Stimulated activated CD8-positive, alpha-beta memory T cell treated with anti-CD3 and anti-CD28 coated beads, Interleukin-12 subunit alpha, Interleukin-12 subunit beta, amount 100 ng/mL, for 1 hour (primary cell): ENCODE measurements at places on chromosomes 12 and 14.
A peak's percentile ranks its signal among the peaks of the same experiment; 100 is the strongest.

GRCh38 chr12:108838194-108839017, 19.0 kb downstream of the SSH1 start:
- DNase-seq = peak; percentile 44

- no peak for DNase-seq
These were observed 25.2 kb downstream of the RASSF3 start for GRCh38 chr12:64635356-64635998.

GRCh38 chr14:46885566-46885965, 234.0 kb upstream of the RPL10L start:
- no peak for DNase-seq

DNA sequence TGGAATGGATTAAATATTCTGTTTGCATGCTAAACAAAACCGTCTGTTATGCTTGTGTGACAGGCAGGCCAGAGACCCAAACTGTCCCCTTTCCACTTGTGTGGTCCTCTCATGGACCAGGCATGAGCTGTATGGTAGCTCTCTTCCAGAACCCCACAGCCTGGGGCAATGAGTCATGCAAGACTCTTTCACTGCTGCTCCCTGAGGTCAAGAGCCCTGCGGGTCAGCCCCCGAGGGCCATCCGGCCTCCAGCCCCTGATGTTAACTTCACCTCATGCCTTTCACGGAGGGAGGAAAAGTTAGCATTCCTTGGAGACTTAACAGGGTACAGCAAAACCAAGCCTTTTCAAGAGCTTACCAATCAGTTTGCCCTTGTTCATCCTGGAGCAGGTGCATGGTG, 239.1 kb upstream of the DIO3 start:
- DNase-seq = no peak

- no peak for DNase-seq
These were observed 98.8 kb downstream of the AKAP6 start for GRCh38 chr14:32427726-32428528.

GRCh38 chr14:21704338-21704737, 30.7 kb upstream of the OR4E1 start:
- DNase-seq = no peak

GRCh38 chr14:33404054-33404453, 465.4 kb downstream of the NPAS3 start:
- DNase-seq = no peak

GRCh38 chr14:100429537-100429936, 106.4 kb downstream of the SLC25A47 start:
- no peak for DNase-seq

GRCh38 chr12:99767809-99768208, 120.3 kb downstream of the GARIN6 start:
- DNase-seq = no peak

DNA sequence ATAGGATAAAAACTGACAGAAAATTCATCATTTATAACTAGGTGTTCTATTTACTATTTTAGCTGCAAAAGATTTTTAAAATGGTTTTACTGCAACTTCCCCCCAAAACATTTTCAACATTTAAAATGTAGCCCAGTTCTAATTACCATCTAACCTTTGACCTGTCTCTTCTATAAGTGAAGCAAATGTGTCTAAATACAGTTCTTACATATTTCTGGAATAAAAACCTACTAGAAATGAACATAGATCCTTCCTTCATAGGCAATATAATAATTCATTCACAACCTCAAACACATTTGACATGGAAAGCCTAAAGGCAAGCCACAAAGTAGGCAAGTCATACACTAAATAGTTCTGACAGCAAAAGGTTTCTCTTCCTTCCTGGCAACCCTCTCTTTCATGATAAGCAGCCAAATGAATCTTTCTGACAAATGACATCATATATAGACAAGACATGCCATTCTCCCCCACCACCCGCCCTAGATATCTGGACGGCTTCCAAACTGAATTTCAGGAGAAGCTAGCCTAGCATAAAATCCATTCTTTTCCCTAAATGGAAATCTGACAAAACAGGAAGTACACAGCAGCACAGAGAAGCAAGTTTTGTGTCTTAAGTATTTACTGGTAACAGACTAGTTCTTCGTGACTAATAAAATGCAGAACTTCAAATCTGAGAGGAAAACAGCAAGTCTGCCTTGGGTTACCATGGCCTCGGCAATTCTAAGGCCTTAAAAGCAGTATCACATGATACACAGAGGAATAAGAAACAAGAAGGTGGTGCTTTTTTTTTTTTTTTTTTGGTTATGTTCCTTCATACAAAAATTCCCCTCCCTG, 17.2 kb upstream of the ARID4A start:
- DNase-seq = no peak

- DNase-seq = peak; percentile 37
These were observed 25.9 kb upstream of the LGALS3 start for GRCh38 chr14:55103005-55103640.

GRCh38 chr12:78305808-78306207, 475.1 kb downstream of the NAV3 start:
- no peak for DNase-seq

DNA sequence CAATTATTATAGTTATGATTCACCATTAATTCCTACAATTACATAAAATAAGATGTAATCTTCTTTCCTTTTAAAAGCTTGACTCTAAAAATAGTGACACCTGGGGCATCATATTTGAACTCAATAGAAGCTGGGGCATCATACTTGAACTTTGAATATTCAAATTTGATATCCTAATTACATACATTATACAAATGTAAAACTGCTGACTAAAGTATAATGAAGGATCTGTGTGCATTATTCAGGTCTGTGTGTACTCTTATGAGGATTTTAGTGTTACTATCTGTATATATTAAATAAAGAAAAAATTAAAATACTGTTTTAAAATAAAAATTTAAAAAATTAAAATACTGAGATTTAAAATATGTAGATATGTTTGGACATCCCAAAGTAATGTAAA, 696.9 kb upstream of the FBXO33 start:
- DNase-seq = no peak

- DNase-seq = peak; percentile 46
These were observed 14.2 kb downstream of the VRTN start for GRCh38 chr14:74362361-74362915.

DNA sequence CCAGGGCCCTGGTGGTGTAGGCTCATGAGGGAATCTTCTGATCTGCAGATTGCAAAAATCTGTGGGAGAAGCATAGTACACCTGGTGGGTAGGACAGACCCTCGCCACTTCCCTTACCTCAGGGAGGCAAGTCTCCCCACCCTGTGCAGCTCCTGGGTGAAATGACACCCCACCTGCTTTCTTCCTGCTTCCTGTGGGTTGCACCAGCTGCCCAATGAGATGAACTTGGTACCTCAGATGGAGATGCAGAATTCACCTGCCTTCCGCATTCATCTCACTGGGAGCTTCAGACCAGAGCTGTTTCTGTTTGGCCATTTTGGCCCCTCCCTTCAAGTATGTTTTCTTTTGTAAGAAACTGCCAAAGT, 4.7 kb downstream of the CLEC2D start:
- no peak for DNase-seq

GRCh38 chr14:88983755-88984154, 159.3 kb downstream of the TTC8 start:
- DNase-seq = no peak

GRCh38 chr12:76471579-76471978, 88.0 kb downstream of the OSBPL8 start:
- no peak for DNase-seq

DNA sequence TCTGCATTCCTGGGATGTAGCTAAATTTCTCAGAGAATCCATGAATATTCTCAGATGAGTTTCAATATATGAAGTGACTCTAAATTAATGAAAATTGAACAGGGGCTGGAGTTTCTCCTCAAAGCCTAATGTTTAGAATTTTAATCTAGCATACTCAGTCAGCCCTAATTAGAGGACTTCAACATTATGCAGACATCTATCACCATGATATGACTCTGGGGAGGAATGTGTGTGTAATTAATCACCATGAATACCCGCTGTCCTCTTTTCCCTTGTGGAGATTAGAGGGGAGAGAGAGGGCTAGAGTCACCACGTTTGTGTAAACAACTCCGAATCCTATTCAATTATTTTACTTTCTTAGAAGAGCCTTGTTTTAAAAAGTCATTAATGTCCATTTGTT, 698.6 kb upstream of the MDGA2 start:
- no peak for DNase-seq

- no peak for DNase-seq
These were observed 181.1 kb downstream of the PTPN11 start for GRCh38 chr12:112599871-112600270.

- DNase-seq = no peak
These were observed 425.2 kb downstream of the GALC start for GRCh38 chr14:87567618-87568295.

DNA sequence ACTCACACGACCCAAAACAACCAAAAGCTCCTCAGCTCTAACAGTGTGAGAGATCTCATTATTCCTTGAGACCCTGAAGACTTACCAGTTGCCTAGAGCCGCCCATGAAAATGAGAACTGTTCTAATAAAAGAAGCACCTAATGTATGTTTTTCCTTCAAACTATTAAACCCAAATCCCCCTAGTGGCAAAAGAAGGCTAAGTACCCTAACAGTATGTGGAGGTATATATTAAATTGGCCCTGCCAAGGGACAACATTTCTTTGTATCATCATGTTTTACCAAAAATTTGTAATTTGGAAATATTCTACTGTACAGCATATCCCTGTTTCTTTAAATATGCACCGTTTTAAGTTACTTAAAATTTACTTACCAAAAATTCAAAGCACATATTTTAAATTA, 38.0 kb upstream of the PPFIA2 start:
- DNase-seq = no peak

GRCh38 chr12:96028538-96028937, 6.8 kb downstream of the LTA4H start:
- no peak for DNase-seq

GRCh38 chr12:2857576-2857975, 737 bp upstream of the TEX52 start:
- no peak for DNase-seq

- DNase-seq = no peak
These were observed 71.5 kb downstream of the POLR3B start for GRCh38 chr12:106429043-106429552.

- DNase-seq = no peak
These were observed 154.9 kb upstream of the PELI2 start for GRCh38 chr14:55963295-55963694.

- DNase-seq = no peak
These were observed 50.2 kb downstream of the SETD3 start for GRCh38 chr14:99430491-99430890.

- DNase-seq = no peak
These were observed 108.5 kb downstream of the PHLDA1 start for GRCh38 chr12:75922944-75923642.

DNA sequence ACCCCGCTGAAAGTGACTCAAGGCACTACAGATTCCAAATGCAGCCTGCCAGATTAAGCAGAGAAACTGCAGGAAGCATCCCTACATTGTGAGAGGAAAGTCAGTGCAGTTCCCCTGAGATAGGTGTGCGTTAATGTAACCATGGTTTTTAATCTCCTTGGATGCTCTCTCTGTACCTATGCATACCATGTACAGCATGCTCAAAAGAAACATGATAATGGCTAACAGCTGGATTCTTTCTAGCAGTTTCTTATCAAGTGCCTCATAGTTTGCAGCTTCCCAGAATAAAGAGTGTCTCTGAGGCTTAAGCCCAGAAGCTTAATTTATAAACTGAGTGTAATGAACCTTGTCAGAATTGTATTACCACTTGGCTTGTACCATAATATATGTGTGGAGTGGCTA, 17.1 kb upstream of the MDM1 start:
- no peak for DNase-seq

DNA sequence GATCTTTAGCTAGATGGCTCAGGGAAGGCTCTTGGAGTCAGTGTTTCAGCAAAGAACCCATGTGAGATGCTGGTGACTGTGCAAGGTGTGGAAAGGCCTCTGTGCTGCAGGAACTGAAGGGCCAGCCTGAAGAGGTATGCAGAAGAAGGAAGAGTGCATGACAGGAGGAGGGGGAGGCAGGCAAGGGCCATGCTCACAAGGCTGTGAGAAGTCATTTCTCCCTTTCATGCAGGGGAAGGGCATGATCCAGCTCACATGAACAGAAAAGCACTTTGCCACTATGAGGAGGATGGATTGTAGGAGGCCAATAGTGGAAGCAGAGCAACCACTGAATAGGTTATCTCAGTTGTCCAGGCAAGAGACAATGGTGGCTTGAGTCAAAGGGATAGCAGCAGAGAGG, 83.7 kb downstream of the SSPN start:
- no peak for DNase-seq

DNA sequence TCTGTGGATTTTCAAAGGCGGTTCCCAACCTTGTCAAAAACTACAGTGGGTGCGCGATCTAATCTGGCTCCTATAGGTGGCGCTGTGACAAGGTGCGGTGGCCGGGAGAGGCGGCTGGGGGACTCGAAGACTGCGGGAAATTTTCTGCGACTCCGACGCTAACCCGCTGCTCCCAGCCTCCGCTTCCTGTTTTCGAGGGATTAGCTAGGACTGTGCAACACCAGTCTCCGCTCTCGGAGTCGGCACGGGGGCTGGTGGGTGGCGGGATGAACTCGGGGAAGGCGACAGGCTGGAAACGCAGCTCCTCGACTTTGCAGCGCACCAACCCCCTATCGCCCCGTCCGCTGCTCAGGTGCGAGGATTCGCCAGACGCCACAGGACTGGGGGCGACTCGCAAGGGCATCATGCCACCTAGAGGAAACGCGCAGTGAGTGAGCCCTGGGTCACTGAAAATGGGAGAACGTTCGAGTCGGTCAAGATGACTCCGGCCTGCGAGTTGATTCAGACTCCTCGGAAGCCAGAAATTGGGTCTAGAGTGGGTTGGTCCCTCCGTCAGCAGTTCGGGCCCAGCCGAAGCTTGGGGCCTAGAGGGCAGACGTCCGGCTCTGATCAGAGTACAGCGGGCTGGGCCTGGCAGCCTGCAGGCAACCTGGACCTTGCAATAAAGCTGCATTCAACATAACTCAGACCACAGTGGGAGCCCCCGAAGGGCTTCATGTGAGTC, 5.5 kb upstream of the PAX9 start:
- DNase-seq = no peak

- DNase-seq = no peak
These were observed 28.8 kb downstream of the KIF21A start for GRCh38 chr12:39413836-39414771.

- no peak for DNase-seq
These were observed 203.6 kb downstream of the GXYLT1 start for GRCh38 chr12:41941079-41941478.

GRCh38 chr12:44999355-44999754, 51.5 kb downstream of the DBX2 start:
- DNase-seq = no peak

DNA sequence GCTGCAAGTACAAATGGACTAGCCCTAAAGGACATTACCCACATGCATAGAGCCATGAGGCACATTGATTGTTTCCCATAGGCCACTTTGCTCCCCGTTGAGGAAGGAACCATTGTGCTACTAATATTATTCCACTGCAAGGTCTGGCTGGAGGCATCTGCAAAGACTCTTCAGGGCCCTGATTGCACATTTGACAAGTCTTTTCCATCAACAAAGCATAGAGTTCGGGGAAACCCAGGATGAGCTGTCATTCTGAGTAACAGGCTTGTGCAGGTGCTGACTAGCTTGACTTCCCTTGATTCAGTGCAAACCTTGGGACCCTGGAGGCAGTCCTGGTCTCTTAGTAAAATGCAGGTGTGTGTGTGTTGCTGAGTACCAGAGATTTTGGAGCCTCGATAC, 73.8 kb downstream of the SUSD6 start:
- DNase-seq = no peak

GRCh38 chr12:121391619-121392324, 8.1 kb upstream of the RNF34 start:
- no peak for DNase-seq
